Caki2 (cell line): ENCODE measurements at places on chromosomes 1 and 21.

GRCh38 chr21:25934771-25935224, 200.0 kb downstream of the GABPA start:
- peak; percentile 33 for DNase-seq

GRCh38 chr1:161196521-161197451, 2.1 kb downstream of the ADAMTS4 start:
- DNase-seq: no peak

- no peak for DNase-seq
These were observed 23.8 kb downstream of the UBE4B start for GRCh38 chr1:10056599-10056987.

- DNase-seq: no peak
These were observed 281.0 kb downstream of the SMYD3 start for GRCh38 chr1:246226041-246226440.

DNA sequence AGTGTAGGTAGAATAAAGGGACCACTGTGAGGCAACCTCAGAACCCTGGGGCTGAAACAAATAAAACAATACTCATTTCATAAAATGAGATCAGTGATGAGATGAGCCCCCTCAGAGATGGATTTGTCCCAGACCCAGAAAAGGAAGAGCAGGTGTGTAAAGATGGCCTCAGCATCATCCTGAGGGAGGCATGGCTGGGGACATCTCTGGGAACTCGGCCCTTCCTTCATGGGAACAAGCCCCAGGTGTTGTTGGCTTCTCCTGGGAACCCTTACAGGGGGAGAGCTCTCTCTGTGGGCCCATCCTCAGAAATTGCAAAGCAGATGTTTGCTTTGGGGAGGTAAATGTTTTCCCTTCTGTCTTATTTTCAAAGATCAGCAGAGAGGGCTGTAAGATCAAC, 133.2 kb upstream of the USP24 start:
- no peak for DNase-seq

DNA sequence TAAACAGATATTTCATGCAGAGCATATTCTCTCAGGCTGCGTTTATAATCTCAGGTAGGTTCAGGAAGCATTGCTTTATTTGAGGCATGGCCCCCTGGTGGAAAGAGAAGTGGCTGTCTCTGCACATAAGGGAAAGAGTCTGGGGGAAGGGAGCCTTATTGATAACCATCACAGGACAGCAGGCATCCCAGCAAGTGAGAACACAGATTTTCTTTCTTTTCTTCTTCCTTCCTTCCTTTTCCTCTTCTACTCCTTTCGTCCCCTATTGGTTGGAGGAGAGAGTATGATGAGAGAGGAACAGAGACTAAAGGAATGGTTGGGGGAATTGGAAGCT, 21.9 kb downstream of the TSNAX start:
- no peak for DNase-seq

GRCh38 chr1:22805672-22806038, 95.0 kb downstream of the EPHB2 start:
- no peak for DNase-seq

- no peak for DNase-seq
These were observed 49.0 kb downstream of the JAK1 start for GRCh38 chr1:64917328-64917861.

DNA sequence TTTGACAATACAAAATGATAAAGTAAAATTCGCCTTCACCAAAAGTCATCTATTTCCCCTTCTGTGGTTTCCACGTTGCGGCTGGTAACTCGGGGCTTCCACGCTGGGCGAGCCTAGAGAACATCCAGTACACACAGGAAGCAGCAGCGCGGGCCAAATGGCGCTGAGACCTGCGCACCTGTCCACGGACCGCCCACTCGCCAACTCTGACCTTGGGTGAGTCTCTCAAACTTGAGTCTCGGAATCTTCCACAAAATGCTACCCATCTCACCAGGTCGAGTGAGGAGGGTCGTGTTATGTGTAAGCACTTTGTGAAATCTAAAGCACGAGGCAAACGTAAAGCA, 820 bp upstream of the TTF2 start:
- DNase-seq: no peak

GRCh38 chr1:22489823-22490222, 38.2 kb downstream of the ZBTB40 start:
- no peak for DNase-seq

- no peak for DNase-seq
These were observed 450.7 kb downstream of the PTPRC start for GRCh38 chr1:199089393-199090122.

DNA sequence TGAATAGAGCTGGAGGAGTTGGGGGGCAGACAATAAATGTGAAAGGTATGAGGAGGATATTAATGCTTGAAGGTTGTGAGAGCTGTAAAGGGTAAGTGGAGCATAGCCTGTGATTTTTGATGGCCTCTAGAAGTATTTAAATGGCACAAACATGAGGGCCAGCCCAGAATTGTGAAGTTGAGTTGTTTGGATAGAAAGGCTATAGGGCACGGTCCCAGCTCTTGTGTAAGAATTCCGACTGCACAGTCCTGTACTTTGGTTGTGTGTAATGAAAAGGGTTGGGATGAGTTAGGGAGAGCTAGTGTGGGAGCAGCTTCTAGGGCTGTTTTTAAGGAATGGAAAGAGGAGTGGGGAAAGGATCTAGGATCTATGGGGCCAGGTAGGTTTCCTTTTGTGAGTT, 665.5 kb downstream of the USP25 start:
- no peak for DNase-seq

GRCh38 chr1:19033926-19034680, 77.6 kb upstream of the IFFO2 start:
- no peak for DNase-seq

DNA sequence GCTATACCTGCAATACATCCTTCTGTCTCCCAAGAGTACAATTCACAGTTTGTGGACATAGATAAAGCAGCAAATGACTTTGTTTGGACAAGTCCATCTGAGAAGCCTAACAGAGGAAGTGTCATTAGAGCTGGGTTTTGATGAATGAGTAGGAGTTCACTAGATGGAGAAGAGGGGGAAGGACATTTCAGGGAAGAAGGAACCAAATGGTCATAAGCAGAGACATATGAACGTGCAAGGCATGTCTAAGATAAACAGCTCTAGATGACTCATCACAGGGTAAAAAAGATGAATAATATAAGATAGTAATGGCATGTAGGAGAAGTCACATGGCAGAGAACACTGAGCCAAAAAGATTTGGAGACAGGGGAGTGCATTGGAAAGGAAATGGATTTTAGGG, 54.5 kb downstream of the HMGB4 start:
- peak; percentile 10 for DNase-seq

DNA sequence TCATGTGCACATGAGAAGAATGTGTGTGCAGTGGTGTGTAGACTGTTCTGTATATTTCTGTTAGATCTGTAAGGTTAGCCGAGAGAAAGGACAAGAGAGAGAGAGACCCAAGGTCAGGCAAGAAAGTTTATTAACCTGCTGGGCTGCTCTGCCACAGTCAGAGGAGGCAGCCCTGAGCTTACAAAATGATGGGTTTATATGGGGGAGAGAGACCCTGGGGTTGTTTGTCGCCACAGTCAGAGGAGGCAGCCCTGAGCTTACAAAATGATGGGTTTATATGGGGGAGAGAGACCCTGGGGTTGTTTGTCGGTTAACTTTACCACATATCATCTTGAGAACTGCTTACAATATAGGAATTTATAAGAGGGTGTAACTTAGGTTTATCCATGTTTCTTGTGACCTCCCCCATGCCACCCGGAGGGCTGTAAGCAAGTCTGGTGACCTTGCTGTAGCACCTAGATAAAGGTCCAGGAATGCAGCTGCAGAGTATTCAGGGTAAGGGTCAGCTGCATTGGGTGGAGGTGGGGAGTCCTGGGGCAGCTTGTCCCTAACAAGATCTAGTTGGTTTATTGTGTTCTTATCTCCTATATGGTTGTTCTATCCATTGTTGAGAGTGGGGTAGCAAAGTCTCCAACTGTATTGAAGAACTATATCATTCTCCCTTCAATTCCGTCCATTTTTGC, 9.3 kb upstream of the ZBTB40 start:
- DNase-seq: no peak

DNA sequence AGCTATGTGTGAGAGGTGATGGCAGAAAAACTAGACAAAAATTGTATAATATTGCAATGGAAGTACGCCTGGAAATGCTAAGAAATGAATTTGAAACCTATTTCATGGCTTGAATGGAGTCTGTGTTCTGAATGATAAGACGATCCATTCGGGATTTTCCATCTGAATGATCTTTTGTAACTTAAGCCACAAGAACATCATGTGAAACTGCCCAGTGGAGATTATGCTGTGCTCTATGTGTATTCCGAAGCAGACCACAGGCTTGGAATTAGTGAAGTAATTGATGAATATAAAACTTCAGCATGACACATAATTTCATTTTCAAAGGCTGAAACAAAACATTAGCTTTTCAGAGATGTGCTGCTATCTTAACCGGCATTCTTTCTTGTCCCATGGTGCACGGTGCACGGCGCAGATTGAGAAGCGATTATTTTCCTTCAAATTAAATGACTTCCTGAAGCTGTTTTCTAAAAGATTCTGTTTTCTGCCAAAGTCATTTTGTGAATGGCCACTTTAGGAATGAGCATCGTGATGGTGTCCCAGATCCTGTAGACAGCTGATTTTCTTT, 652.9 kb downstream of the PLA2G4A start:
- DNase-seq: no peak

- no peak for DNase-seq
These were observed 41.7 kb downstream of the ZNF691 start for GRCh38 chr1:42888013-42888633.

DNA sequence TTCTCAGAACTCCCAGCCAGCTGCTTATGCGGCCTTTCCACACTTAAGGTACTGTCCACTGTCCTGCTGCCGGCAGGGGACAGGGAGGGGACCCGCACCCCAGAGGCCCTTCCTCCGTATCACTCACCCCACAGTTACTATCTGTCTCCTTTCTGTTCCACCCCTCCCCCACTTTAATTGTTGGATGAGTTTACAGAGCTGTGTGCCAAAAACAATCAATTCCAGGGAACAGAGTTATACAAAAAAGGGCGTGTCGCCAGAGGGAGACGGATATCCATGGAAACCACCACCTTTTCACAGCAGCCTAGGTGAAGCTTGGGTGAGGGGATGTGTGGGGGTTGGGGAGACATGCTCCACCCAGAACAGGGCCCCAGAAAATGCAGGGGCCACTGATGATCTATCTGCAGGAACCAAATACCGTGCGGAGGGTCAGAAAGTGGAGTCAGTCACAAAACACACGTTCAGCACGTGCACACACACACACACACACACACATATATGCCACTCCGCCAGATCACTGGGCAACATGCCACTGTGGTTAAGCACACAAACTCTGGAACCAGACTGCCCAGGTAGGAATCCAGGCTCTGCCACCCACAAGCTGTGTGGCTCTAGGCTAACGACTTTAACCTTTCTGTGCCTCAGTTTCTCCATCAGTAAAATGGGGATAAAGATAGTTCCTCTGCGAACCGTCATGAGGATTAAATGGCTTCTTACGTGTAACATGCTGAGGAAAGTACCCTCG, 30.5 kb downstream of the CASZ1 start:
- DNase-seq: peak; percentile 22

GRCh38 chr1:2340086-2340917, 51.1 kb downstream of the MORN1 start:
- no peak for DNase-seq

- no peak for DNase-seq
These were observed 136.1 kb downstream of the GREM2 start for GRCh38 chr1:240475832-240476231.

- DNase-seq: no peak
These were observed 23.1 kb upstream of the HFM1 start for GRCh38 chr1:91427741-91428140.

- no peak for DNase-seq
These were observed 256.4 kb downstream of the PRDM2 start for GRCh38 chr1:13956393-13956792.

DNA sequence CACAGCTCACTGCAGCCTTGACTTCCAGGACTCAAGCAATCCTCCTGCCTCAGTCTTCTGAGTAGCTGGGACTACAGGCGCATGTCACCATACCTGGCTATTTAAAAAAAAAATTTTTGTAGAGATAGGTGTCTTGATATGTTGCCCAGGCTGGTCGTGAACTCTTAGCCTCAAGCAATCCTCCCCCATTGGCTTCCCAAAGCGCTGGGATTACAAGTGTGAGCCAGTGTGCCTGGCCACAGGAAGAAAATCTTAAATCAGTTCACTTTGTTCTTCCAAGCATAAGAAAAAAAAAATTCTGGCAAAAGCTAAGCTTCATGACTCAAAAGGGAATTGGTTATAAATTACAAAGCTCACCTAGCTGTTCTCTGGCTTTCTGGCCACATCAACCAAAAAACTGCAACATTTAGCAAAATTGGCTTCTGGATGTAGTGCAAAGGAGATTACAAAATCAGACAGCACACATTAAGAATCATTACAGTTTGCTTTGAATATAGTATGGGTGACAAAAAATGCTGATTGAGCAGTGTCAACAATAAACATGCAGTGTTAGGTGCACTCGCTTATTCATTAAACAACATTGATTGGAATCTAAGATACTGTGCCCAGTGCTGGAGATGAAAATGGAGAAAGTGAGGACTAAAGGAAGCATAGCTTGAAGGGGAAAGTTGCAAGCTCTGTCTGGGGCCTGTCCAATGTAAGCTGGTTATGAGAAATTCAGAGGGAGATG, 76.7 kb downstream of the KCTD3 start:
- no peak for DNase-seq

- no peak for DNase-seq
These were observed 2.7 kb upstream of the PRDM16 start for GRCh38 chr1:3066250-3066711.

DNA sequence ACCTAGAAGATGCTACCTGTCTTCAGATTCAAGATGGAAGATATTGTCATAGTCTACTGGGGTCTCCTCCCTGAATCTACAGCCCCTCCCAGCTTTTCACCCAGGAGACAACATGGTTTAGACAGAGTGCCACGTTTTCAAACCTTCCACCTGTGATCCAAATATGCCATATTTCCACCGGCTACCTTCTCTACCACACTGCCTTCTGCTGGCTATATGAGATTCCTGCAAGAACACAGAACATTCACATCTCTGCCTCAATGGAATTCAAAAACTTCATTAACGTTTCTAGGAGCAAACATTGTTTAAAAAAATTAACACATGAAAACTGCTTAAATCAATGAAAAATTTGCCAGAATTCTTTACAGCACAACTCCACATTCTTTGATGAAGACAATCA, 12.9 kb upstream of the LELP1 start:
- DNase-seq: no peak

DNA sequence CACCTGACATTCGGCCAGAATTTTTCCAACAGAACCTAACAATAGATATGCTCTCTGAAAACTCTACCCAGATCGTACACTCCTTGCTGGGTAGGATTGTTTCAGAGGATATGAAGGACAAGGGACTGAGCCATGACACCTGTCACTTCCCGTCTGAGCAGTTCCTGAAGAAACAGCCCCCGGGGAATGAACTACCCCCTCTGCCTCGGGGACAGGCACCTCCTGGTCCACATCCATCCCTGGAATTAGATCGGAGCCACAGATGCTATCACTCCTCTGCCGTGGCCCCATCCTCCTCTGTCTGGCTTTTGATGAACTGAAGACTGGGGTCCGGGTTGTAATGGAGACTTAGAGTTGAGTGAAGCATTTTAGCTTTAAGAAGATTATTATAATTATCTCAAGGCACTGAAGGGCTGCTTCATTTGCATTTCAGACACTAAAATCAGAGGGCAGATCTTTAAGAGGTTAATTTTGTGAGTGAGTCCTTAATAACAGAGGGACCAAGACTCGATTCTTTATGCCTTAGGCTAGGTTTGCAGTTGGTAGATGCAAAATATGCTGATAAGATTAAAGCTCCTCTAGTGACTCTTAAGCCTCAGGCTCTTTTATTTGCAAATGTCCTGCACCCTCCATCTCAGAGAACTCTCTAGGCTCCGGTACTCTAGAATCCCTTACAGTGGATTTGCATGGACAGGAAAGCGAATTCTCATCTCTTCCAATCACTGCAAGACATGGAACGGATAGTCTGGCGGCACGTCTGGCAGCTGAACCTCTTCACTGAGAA, 333.8 kb downstream of the KIF26B start:
- DNase-seq: no peak
